ENCODE measurements at places on chromosomes 4 and X.
A peak's percentile ranks its signal among the peaks of the same experiment; 100 is the strongest.

DNA sequence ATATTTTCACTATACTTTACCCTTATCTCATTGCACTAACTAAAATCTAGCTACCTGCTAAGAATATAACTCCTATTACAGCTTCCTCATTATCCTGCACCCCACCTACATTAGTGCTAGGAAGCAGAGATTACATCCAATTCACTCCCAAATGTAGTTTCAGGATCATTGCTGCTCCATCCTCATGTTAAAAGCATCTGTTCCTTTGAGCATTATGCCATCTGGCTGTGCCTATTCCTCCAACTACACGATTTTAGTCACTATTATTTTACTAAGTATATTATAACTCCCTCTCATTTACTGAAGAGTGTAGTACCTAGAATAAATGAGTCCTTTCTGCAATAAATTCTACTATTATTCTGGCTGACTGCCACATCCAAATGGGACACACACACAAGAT, 1586.9 kb downstream of the TECRL start:
- no peak for DNase-seq

GRCh38 chr4:149910604-149911350, 95.1 kb upstream of the IQCM start:
- no peak for DNase-seq

GRCh38 chrX:112025753-112026152, 56.8 kb downstream of the TRPC5 start:
- DNase-seq: no peak

DNA sequence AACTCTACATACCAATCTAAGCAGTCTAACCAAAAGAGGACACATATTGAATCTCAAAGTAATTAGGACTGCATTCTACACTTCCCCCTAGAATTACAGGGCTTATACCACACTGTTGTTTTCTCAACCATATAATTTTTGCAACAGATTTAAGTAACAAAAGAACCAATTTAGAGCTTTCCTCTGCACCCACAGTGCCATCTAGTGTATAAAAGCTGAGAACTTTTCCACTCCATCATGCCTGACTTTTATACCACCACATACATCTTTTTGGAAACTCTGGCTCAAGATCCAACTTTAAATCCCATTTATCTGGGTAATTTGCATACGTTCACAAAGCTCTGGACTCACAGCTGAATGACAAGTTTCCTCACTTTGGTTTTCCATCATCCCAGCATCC, 99.5 kb downstream of the EFHC2 start:
- peak; percentile 47 for DNase-seq

GRCh38 chrX:107599450-107599861, 28.9 kb upstream of the PRPS1 start:
- no peak for DNase-seq
